Astrocyte of the spinal cord (primary cell): ENCODE measurements at places on chromosomes 7 and 10.

DNA sequence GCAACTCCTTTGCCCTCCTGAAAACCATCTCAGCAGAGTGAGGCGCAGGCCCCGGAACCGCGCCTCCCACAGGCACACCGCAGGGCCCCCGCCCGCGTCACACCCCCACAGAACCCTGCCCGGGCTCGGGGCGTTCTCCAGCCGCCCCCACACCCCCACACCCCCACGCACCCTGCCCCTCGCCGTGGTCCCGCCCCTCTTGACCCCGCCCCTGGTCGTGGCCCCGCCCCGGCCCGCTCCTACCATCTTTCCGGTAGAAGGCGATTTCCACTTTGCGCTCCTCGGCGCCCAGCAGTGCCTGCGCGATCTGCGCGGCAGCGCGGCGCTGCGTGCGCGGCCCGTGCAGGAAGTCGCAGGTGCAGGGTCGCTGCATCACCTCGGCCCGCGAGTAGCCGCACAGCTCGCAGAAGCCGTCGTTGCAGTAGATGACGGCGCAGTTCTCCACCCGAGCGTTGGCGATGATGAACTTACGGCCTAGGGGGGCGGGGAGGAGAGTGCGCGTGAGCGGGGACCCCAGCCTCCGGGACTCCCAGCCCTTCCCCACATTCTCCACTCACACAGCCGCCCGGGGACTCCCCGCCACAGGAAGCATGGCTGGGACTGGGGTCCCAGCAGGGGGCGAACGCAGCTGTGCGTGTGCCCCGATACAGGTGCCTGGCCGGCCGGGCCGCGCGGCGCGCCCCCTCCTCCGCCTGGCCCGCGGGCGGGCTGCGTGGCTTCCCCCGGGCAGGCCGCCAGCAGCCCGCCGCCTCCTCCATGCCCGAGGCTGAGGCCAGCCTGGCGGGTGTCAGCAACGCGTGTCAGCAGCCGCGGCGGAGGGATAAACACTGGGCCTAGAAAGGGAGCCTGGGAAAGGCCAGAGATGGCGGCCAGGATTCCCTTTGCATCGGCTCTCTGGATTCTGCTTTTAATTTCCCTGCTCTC is 3.4 kb downstream of the KCNH2 start:
- no peak for DNase-seq

GRCh38 chr7:94223375-94224084 is 171.2 kb upstream of the COL1A2 start:
- peak; percentile 72 for DNase-seq

- no peak for DNase-seq
These were observed 179.5 kb upstream of the RNF32 start for GRCh38 chr7:156460858-156461627.

DNA sequence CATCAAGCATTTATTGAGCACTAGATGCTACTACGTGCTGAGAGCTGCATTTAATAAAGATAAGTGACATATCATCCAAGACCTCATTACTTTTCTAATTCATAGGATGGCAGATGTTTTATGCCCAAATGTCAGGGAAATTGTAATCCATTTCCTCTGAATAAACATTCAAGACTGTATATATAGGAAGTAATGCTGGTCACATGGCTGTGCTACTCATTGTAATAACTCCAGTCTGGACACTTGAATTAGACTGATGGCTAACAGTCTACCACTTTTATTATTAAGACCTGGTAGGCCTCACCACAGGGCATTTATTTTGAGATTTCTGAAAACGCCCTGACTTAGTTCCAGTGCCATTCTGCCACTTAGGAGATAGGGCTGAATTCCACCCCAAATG is 36.6 kb downstream of the PIK3AP1 start:
- no peak for DNase-seq

DNA sequence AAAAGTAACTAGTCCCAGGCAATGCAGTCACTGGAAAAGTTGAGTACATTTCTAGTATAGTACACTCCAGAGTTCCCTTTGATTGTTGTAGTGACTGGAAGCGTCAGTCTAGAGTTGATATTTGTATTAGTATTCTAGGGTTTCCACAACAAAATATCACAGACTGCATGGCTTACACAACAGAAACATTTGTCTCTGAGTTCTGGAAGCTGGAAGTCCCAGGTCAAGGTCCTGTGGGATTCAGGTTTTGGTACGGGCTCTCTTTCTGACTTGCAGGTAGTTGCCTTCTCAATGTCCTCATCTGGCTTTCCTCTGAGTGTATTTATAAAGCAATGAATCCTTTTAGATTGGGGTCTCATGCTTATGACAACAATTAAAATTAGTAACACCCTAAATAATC is 1119.1 kb upstream of the PHF14 start:
- DNase-seq: no peak

DNA sequence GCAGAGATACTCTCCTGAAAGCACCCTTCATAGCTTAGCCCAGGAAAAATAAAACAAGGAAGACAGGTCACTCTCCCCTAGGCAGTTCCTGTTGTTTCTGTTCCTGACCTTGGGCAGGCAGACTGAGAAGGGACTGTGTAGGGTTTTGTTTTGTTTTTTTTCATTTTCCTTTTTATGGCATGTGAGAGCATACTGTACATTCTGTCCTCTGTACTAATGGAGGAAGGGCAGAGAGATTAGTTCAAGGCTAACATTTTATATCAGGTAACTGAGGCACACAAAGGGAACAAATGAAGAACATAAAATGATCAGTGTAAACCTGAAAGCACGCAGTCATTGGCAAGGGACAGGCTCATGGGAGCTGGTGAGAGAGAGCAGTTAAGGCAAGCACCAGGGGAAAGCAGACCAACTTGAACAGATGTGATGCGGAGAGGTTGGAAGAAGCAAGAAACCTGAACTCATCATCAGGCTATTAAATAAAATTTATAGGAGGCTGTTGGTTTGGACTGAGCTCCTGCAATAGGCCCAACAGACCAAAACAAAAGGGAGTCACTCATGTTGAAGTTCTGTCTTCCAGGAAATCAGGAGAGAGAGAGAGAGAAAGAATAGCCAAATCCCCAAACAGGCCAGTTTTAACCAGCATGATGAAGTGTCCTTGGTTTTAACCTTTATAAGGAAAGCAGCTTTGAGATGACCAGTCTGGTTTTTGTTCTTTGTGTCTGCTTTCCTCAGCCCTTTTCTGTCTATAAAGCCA is 34.1 kb upstream of the PDCD4 start:
- DNase-seq: peak; percentile 32

- DNase-seq: no peak
These were observed 97.9 kb upstream of the IKZF1 start for GRCh38 chr7:50206453-50207250.

GRCh38 chr10:3685384-3685783 is 99.6 kb downstream of the KLF6 start:
- no peak for DNase-seq
